ENCODE measurements at places on chromosomes 1 and 21.

DNA sequence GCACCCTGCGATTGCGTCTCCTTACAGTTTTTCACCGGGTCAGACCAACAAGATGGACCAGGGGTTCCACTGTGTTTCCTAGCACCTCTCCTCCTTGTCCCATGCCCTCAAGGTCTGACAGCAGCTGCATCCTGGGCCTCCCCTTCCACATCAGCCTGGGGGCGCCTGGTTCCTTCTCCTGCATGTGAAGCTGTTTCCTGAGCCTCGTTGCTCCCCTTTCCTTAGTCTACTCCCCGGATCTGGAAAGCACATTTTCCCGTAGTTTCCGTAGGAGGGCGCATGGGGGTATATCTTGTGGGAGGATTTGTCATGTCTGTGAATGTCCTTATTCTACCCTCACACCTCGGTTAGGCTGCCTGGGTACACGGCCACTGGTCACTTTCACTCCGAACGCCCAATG is 6.1 kb downstream of the PRDM15 start:
- DNase-seq, result no peak

DNA sequence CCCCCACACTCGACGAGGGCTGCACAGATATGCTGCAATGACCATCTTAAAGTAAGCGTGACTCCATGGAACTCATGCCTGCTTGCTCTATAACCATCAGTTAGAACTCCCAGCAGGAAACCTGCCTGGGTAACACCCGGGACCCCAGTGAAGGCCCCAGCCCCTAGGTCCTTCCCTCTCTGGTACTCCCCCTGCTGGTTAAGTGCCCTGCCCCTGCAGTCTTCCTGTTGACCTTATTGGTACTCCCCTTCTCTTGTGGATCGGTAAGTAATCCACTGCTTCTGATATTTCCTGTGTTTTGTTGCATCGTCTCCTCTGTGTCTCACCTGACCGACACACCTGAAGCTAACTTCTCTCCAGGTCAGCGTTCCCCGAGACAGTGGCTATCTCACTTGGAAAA is 104.8 kb upstream of the COG2 start:
- DNase-seq, result no peak

- peak; percentile 82 for DNase-seq
Observed at GRCh38 chr1:204408074-204408507, 3.5 kb downstream of the PPP1R15B start.

GRCh38 chr1:48007047-48007446 is 9.9 kb upstream of the TRABD2B start:
- no peak for DNase-seq

DNA sequence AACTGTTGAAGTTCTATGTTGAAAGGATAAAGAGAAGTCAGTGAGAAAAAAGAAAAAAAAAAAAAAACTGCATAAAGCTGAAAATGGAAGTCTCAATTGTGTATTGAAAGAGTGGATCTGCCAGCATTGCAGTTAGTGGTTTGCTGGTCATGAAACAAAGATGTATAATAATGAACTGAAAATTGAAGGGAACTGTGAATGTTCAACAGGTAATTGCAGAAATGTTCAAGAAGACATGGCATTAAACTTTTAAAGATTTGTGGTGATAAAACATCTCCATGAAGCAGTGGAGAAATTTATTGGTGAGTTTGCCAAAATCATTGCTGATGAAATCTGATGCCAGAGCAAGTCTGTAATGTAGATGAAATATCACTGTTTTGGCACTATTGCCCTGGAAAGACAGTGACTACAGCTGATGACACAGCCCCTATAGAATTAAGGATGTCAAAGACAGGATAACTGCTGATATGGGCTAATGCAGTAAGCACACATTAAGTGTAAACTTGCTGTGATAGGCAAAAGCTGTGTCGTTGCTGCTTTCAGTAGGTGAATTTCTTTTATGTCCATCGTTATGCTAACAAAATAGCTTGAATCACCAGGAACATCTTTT is 71.0 kb downstream of the RD3 start:
- DNase-seq, result no peak

- no peak for DNase-seq
Observed at GRCh38 chr1:92756537-92756936, 28.4 kb downstream of the EVI5 start.

- no peak for DNase-seq
Observed at GRCh38 chr1:224540535-224540934, 75.6 kb upstream of the CNIH3 start.

DNA sequence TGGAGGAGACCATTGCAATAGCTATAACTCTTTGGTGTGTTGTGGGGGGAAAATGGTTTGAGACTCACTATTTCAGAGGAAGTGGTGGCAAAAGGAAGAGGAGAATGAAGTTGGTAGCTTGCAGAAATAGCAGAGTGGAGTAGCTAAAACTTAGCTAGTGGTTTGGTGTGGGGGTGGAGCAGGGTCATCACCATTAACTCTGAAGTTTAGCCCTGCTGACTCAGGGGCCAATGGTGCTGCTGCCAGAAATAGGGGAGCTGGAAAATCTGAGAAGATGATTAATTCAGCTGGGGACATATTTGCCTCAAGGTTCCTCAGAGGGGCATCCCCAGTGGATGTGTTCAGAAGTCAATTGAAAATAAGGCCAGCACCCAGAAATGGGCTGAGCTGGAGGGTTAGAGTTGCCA is 65.4 kb downstream of the RUNX1 start:
- DNase-seq, result no peak

DNA sequence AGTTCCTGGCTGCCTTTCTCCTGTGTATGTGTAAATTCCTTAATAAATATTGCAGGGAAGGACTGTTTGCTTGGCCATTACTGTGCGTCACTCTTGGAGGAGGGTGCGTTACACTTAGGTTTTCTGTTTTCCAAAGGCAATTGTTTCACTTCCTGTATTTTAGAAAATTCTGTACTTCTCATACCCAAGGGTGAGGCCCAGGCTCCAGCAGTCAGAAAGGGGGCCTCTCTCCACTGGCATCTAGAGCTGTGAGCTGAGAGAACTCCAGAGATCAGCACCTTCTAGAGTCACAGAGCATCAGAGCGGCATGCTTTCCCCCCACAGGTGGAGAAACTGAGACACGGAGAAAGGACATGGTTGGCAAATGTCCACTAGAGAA is 27.0 kb upstream of the ZFP69B start:
- DNase-seq, result no peak

DNA sequence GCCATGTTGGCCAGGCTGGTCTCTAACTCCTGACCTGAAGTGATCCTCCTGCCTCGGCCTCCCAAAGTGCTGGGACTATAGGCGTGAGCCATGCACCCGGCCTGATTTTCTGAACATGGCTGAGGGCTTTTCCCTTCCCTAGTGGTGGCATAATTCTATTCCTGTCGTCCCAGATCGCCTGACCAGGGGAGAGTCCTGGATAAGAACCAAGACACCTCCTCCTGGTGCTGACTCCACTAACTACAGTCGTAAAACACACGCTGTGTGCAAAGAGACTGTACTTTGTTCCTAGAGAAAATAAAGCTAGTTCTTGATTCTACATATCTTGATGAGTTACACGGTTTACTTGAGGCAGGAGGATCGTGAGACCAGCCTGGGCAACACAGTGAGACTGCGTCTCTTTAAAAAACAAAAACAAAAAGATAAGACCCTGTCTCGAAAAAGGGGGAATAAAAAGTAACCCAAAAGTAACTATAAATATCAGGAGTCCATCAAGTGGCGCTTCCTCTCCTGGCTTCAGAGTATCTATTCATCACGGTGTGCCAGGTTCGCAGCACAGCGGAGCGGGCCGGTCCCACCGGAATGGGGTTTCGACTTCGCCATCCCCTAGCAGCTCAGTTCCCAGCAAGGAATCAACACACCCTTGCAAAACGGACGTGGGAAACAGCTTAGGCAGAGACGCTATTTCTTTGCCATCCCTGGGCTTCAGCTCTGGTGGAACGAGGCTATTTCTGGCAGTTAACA is 973 bp downstream of the SDF4 start:
- DNase-seq, result peak; percentile 12

GRCh38 chr1:5519366-5520135 is 472.7 kb downstream of the NPHP4 start:
- DNase-seq, result no peak

- DNase-seq, result no peak
Observed at GRCh38 chr1:32470991-32471694, 6.3 kb downstream of the ZBTB8B start.

GRCh38 chr1:107794571-107794970 is 170.4 kb downstream of the VAV3 start:
- no peak for DNase-seq

- no peak for DNase-seq
Observed at GRCh38 chr1:232428786-232429530, 201.0 kb downstream of the SIPA1L2 start.

DNA sequence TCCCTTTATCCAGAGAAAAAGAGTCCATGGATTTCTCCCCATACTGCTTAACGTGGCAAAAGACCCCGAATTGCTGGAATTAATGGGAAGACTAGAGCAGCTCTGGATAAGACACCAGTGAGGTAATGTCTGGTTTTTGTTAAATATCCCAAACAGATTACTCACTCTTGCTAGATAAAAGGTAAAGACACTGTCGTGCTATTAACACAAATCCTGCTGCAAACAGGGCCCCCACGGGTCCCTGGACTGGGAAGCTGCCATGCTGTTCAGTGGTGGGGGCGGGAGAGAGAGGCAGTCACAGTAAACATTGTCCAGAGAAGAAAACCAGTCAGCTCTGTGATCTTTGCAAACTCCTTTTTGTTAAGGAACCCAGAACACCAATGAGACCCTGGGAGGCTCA is 15.2 kb upstream of the SRP9 start:
- DNase-seq, result no peak

- peak; percentile 93 for DNase-seq
Observed at GRCh38 chr1:209527993-209528717, 55.4 kb upstream of the CAMK1G start.

DNA sequence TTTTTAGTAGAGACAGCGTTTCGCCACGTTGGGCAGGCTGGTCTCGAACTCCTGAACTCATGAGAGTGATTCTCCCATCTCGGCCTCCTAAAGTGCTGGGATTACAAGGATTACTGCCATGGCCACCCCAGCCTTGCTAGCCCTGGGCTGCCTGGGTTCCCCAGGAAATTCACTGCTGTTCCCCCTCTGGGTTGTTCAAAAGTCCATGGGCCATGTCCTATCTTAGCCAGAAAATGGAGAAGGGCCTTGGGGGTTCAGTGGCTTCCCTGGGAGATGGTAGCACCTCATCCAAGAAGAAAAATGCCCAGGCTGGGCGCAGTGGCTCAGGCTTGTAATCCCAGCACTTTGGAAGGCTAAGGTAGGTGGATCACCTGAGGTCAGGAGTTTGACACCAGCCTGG is 20.9 kb downstream of the SLC26A9 start:
- no peak for DNase-seq

DNA sequence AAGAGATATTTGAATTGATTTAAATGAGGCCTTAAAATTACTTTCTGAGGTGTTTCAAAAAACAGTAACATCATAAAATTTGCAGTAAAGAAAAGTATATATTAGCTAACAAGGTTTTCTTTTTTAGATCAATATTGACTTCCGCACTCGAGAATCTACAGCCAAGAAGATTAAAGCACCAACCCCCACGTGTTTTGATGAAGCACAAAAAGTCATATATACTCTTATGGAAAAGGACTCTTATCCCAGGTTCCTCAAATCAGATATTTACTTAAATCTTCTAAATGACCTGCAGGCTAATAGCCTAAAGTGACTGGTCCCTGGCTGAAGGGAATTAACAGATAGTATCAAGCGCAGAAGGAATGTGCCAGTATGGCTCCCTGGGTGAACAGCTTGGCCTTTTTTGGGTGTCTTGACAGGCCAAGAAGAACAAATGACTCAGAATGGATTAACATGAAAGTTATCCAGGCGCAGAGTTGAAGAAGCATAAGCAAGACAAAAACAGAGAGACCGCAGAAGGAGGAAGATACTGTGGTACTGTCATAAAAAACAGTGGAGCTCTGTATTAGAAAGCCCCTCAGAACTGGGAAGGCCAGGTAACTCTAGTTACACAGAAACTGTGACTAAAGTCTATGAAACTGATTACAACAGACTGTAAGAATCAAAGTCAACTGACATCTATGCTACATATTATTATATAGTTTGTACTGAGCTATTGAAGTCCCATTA is 3.6 kb downstream of the RGS1 start:
- DNase-seq, result no peak

DNA sequence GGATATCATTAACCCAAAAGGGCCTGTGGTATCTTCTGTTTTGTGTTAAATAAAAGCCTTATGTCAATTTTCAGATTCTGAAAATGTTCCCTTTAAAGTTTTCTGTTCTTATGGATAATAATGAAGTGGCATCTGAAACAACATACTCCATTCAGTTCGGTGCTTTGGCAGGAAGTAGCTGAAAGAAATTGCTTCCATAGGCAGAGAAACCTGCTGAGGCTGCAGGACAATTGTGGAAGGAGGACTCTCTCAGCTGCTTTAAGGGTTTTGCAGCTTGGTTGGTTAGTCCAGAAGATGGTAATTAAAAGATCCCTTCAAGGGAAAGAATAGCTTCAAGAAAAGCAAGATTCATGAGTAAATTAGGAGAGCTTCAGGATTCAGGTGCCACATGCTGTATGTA is 30.5 kb upstream of the NRIP1 start:
- DNase-seq, result no peak

- no peak for DNase-seq
Observed at GRCh38 chr1:169885207-169885606, 8.5 kb downstream of the SCYL3 start.

GRCh38 chr1:57473448-57473847 is 49.6 kb upstream of the DAB1 start:
- DNase-seq, result no peak

DNA sequence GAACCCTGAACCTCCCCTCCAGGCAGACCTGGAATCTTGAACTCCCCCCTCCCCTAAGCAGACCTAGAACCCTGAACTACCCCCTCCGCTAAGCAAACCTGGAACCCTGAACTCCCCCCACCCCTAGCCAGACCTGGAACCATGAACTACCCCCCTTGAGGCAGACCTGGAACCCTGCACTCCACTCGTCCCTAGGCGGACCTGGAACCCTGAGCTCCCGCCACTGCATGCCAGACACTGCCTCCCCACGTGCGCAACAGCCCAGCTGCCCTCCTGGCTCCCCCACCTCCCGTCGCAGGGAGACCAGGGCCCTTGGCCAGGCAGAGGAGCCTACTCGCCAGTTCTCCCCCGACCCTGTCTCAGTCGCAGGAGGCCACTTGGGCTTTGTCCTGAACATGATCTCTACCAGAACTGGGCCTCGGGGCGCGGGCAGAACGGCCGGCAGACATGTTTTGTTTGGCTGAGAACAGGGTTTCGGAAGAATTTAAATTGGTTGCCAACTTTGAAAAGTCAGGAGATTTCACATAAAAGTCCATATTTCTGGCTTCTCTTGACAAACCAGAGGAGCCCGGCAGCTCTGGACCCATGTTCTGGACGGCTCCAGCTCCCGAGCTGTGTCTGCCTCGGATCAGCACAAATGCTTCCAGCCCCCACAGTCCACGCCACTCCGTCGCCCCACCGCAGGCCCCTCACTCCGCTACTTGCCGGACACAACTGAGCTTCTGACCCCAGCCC is 9.2 kb upstream of the PLEKHG5 start:
- DNase-seq, result no peak

Data from DMS79 treated with DMSO at 0.1 percent for 48 hours (cell line).